ENCODE measurements at places on chromosomes 13 and 19.

GRCh38 chr19:38809592-38810252 lies 3.0 kb downstream of the LGALS4 start:
- DNase-seq: no peak

- DNase-seq: no peak
These were observed 15.8 kb upstream of the OR7A17 start for GRCh38 chr19:14901675-14902260.

DNA sequence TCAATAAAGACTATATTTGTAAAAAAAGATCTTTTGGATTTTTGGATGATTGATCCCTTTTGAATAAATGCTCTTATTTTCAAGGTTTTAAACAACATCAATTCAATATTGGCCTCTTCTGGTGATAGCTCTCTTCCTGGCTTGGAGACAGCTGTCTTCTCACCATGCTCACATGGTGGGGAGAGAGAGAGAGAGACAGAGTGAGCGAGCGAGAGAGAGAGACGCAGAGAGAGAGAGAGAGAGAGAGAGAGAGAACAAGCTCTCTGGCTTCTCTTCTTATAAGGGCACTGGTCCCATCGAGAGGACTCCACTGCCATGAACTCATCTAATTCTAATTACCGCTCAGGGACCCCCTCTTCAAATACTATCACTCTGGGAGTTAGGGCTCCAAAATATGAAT lies 32.1 kb upstream of the FARP1 start:
- no peak for DNase-seq

- no peak for DNase-seq
These were observed 14.9 kb downstream of the ARID3A start for GRCh38 chr19:940591-941291.

- no peak for DNase-seq
These were observed 2.8 kb upstream of the NUMBL start for GRCh38 chr19:40693150-40693788.

DNA sequence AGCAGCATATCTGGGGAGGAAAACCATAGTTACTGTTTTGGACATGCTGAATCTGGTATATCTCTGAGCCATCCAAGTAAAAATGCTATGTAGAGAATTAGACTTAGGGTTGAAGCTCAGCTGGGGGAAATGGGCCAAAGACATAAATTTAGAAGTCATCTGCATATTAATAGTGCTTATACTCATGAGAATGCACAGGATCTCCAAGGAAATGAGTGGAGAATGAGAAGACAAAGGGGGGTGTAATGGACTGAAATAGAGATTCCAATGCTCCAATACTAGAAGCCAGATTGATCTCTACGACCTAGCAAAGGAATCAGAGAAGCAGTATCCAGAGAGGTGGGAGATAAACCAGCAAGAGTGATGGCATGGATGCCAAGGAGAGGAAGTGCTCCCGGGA lies 10.3 kb upstream of the FAM124A start:
- DNase-seq: no peak

GRCh38 chr13:85557691-85558467 lies 241.3 kb downstream of the SLITRK6 start:
- no peak for DNase-seq
